ENCODE measurements at places on chromosomes 5 and 9.

DNA sequence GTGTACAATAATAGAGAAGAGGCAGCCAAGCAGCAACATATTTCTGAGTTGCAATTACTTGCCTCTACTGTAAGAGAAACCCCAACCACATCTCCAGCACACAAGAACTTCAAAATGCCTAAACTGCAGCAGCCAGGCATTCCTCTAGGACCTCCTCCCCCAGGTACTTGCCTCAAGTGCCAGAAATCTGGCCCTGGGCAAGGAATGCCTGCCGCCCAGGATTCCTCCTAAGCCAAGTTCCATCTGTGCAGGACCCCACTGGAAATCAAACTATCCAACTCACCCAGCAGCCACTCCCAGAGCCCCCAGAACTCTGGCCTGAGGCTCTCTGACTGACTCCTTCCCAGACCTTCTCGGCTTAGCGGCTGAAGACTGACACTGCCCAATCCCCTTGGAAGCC, 336.8 kb upstream of the RGMB start:
- no peaks in the 10 kb centered on the region for H3K36me3 ChIP-seq
- H3K4me3 ChIP-seq, result no peak overlapping the region
- no peak overlapping the region for H3K27ac ChIP-seq
- no peaks in the 10 kb centered on the region for H3K4me1 ChIP-seq
- DNase-seq, result no peak

DNA sequence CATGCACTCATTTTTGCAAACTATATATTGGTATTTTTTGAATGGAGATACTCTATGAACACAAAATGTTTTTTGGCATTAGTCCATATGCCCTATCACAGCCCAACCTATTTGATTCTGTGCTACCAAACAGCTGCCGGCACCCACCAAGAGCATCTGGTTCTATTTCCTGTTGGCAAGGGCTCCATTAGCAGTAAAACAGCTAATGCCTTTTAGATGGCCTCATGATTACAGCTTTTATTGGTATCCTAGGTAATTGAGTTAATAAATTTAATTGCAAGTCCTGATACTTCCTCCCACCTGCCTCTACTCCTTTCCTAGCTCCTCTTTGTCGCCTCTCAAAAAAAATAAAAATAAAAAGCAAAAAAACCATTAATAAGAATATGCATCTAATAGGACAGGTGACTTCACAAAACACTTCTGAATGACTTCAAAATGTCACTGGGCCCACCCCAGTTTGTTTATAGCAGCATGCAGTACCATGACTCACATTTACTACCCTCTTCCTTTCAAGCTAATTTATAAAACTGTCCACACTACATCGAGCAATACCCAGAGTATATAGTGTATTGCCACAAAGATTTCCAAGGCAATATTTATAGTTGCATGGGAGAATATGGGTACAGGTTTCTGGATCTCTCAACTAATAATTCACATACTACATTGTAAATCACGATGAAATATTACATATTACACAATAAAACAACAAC, 620.4 kb downstream of the SLCO4C1 start:
- peaks cover 5% of the 10 kb centered on the region for H3K4me1 ChIP-seq
- no peak overlapping the region for H3K4me3 ChIP-seq
- no peak for DNase-seq
- peaks cover 19% of the 10 kb centered on the region for H3K27me3 ChIP-seq
- H3K27ac ChIP-seq, result no peak overlapping the region
- no peaks in the 10 kb centered on the region for H3K36me3 ChIP-seq

- no peak for DNase-seq
- no peaks in the 10 kb centered on the region for H3K4me1 ChIP-seq
- no peak overlapping the region for H3K4me3 ChIP-seq
- H3K36me3 ChIP-seq, result no peaks in the 10 kb centered on the region
- no peaks in the 10 kb centered on the region for H3K27me3 ChIP-seq
These were observed 248.7 kb downstream of the TAF11L14 start for GRCh38 chr5:17882760-17883488.

DNA sequence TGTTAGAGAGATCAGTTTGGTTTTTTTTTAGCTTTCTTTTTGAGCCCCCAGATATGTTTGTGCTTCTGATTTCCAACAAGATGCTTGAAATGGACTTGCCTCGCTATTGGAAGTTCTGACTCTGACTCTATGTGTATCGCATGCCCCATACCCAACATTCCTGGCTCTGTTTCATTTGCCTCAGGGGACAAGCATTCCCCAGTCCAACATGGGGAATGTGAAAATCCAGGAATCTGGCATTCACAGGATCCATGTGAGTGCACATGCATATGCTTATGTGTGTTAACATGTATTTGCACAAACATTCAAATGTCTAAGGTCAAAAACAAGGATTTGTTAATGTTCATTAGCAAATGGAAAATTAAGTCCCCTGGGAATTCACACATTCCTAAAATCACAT, 233.9 kb downstream of the TLR4 start:
- no peak for DNase-seq
- no peaks in the 10 kb centered on the region for H3K4me1 ChIP-seq
- no peak overlapping the region for H3K4me3 ChIP-seq
- no peak overlapping the region for H3K27ac ChIP-seq
- no peaks in the 10 kb centered on the region for H3K27me3 ChIP-seq

- peaks cover 20% of the 10 kb centered on the region for H3K27me3 ChIP-seq
- H3K27ac ChIP-seq, result no peak overlapping the region
- DNase-seq, result no peak
- peaks cover 3% of the 10 kb centered on the region for H3K36me3 ChIP-seq
These were observed 84.6 kb upstream of the LIFR start for GRCh38 chr5:38641003-38641402.

- no peak for DNase-seq
- peaks cover 2% of the 10 kb centered on the region for H3K36me3 ChIP-seq
- H3K27ac ChIP-seq, result no peak overlapping the region
- H3K27me3 ChIP-seq, result peaks cover 42% of the 10 kb centered on the region
- no peaks in the 10 kb centered on the region for H3K4me1 ChIP-seq
- H3K4me3 ChIP-seq, result no peak overlapping the region
These were observed 38.8 kb upstream of the LPCAT1 start for GRCh38 chr5:1562599-1562998.

GRCh38 chr5:158967541-158967940, 132.2 kb downstream of the EBF1 start:
- peaks cover 2% of the 10 kb centered on the region for H3K36me3 ChIP-seq
- H3K27ac ChIP-seq, result no peak overlapping the region
- H3K4me1 ChIP-seq, result no peaks in the 10 kb centered on the region
- no peak for DNase-seq
- peaks cover 42% of the 10 kb centered on the region for H3K27me3 ChIP-seq

DNA sequence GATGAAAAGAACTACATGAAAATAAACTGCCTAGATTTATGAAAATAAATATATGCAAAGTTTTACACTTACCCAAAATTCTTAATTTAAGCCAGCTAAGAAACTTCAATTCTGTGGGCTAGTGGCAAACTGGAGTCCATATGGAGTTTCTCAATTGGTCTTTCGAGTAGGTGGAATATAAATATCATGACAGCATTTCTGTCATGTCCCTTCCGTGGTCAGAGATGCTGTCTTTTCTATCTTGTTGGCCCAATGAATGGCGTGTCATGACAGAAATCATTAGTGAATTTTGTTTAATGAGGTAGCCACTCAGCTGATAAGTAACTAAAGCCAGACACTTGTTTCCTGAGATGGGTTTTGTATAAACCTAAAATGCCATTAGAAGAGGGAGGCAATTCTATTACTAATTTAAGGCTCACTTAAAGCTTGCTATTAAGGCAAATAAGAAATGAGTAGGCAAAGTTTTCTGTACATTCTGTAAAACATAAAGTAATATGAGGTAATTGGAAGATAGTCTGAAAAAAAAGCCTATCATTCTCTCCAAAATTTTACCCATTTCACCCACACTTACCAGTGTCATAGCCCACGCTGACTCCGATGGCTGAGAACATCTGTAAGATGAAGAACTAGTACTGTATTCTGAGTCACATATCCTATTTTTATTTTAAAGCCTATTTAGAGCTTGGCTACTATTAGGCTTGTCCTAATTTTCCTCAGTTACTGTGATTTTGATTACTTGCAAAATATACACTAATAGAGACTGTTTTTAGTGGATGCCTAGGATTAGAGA, 419.3 kb upstream of the MEF2C start:
- H3K36me3 ChIP-seq, result no peaks in the 10 kb centered on the region
- no peak overlapping the region for H3K4me3 ChIP-seq
- H3K27ac ChIP-seq, result no peak overlapping the region

GRCh38 chr5:31186672-31187267, 6.7 kb upstream of the CDH6 start:
- H3K27me3 ChIP-seq, result peaks cover under 1% of the 10 kb centered on the region
- no peaks in the 10 kb centered on the region for H3K36me3 ChIP-seq
- H3K4me3 ChIP-seq, result no peak overlapping the region
- no peak overlapping the region for H3K27ac ChIP-seq

DNA sequence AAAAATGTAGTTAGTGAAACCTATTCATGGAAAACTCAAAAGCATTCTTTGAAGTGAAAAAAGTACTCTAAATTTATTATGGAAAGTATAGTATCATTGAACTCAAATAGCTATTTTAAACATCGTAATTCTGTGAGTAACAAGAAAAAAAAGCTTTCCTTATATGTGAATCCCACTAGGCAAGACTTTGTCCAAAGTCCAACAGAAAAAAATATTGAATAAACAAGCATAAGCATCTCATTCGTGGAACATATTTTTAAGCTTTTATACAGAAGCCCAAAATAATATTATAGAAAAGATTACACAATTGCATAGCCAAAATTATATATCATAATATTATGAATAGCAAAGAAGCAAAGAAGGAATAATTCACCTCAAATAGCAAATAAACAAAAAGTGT, 79.4 kb upstream of the IFNE start:
- H3K4me3 ChIP-seq, result no peak overlapping the region
- H3K36me3 ChIP-seq, result no peaks in the 10 kb centered on the region
- H3K4me1 ChIP-seq, result peaks cover 11% of the 10 kb centered on the region
- H3K27me3 ChIP-seq, result peaks cover 48% of the 10 kb centered on the region
- no peak for DNase-seq

DNA sequence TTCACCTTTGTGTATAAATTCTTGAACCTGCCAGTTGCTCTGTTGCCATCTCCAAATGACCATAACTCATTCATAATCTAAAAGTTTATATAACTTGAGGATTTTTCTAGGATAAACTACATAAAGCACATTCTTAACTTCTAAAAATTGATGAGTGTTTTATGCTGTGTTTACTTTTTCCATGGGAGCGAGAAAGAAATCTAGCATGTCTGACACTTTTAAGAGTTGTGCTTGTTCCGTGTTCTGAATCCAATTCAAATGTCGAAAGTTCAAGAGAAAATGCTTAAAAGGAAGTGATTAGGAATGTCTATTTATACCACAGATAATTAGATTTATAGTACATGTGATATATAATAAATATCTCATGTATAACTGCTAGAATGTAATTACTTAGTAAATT, 154.4 kb downstream of the DEPDC1B start:
- DNase-seq, result no peak
- H3K4me3 ChIP-seq, result no peak overlapping the region
- no peaks in the 10 kb centered on the region for H3K4me1 ChIP-seq
- H3K27me3 ChIP-seq, result peaks cover 12% of the 10 kb centered on the region
- no peaks in the 10 kb centered on the region for H3K36me3 ChIP-seq
- no peak overlapping the region for H3K27ac ChIP-seq

- H3K27ac ChIP-seq, result no peak overlapping the region
- peaks cover 24% of the 10 kb centered on the region for H3K27me3 ChIP-seq
- no peak overlapping the region for H3K4me3 ChIP-seq
- no peaks in the 10 kb centered on the region for H3K4me1 ChIP-seq
- no peak for DNase-seq
- no peaks in the 10 kb centered on the region for H3K36me3 ChIP-seq
These were observed 47.2 kb downstream of the ARHGEF28 start for GRCh38 chr5:73673161-73673591.

- DNase-seq, result no peak
- H3K27ac ChIP-seq, result no peak overlapping the region
- no peaks in the 10 kb centered on the region for H3K4me1 ChIP-seq
- no peak overlapping the region for H3K4me3 ChIP-seq
These were observed 10.9 kb downstream of the ECM2 start for GRCh38 chr9:92524881-92525280.

DNA sequence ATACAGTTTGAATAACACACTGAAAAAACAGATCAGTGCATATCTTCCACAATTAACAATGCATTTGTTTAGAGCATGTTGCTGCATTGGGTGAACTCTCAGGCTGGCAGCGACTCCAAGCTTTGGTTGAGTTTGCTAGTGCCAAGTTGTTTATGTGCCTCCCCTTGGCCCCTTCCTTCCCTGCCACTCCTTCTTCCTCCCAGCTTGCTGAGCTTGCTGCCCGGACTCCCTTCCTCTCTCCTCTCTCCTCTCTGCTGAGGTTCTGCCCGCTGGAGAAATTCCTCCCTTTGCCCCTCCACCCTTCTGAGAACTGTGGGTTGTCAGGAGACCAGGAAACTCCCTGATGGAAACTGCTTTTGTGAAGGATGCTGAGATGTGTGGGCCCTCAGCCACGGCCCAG, 247.3 kb downstream of the PDZD2 start:
- DNase-seq, result no peak
- no peaks in the 10 kb centered on the region for H3K36me3 ChIP-seq
- peaks cover 7% of the 10 kb centered on the region for H3K27me3 ChIP-seq
- H3K4me1 ChIP-seq, result no peaks in the 10 kb centered on the region
- H3K27ac ChIP-seq, result no peak overlapping the region
- no peak overlapping the region for H3K4me3 ChIP-seq

DNA sequence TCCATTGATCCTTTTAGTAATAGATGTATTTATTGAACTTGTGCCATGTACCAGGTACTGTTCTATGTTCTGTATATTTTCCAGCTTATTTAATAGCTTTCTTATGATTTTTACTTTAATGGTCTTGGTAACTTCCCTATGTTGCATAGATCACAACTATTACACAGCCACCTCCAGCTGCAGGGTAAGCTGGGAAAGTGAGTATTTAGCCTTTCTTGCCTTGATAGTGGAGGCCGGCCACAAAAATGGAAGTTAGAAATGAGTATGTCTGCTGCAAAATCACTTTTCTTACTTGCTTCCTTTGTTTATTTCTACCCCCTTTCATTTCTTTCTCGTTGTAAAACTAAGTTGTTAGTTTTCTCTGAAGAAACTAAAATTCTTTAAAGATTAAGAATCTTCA, 43.1 kb upstream of the ANKDD1B start:
- peaks cover 8% of the 10 kb centered on the region for H3K36me3 ChIP-seq
- DNase-seq, result no peak
- H3K27ac ChIP-seq, result no peak overlapping the region
- H3K4me3 ChIP-seq, result no peak overlapping the region
- H3K27me3 ChIP-seq, result no peaks in the 10 kb centered on the region

- no peaks in the 10 kb centered on the region for H3K27me3 ChIP-seq
- no peak for DNase-seq
- H3K36me3 ChIP-seq, result no peaks in the 10 kb centered on the region
These were observed 580.5 kb downstream of the TLE1 start for GRCh38 chr9:81108821-81109220.

- peaks cover 43% of the 10 kb centered on the region for H3K27me3 ChIP-seq
- H3K4me1 ChIP-seq, result peaks cover 8% of the 10 kb centered on the region
- H3K36me3 ChIP-seq, result no peaks in the 10 kb centered on the region
These were observed 96.4 kb downstream of the EBF1 start for GRCh38 chr5:159003045-159004030.

- peaks cover 8% of the 10 kb centered on the region for H3K4me1 ChIP-seq
- H3K4me3 ChIP-seq, result no peak overlapping the region
- H3K27ac ChIP-seq, result no peak overlapping the region
- peaks cover 10% of the 10 kb centered on the region for H3K36me3 ChIP-seq
- DNase-seq, result no peak
These were observed 11.9 kb upstream of the DDX41 start for GRCh38 chr5:177528631-177529030.

- no peaks in the 10 kb centered on the region for H3K36me3 ChIP-seq
- H3K27me3 ChIP-seq, result peaks cover 11% of the 10 kb centered on the region
- DNase-seq, result no peak
- H3K4me3 ChIP-seq, result no peak overlapping the region
These were observed 58.3 kb downstream of the GLIS3 start for GRCh38 chr9:4241552-4241951.

- peaks cover 8% of the 10 kb centered on the region for H3K4me1 ChIP-seq
- no peak overlapping the region for H3K4me3 ChIP-seq
- no peak for DNase-seq
- peaks cover 3% of the 10 kb centered on the region for H3K36me3 ChIP-seq
- peaks cover 26% of the 10 kb centered on the region for H3K27me3 ChIP-seq
These were observed 4.6 kb upstream of the HMHB1 start for GRCh38 chr5:143807401-143807800.

All from T-helper 17 cell (primary cell).